ENCODE measurements at places on chromosomes 7 and 10.

DNA sequence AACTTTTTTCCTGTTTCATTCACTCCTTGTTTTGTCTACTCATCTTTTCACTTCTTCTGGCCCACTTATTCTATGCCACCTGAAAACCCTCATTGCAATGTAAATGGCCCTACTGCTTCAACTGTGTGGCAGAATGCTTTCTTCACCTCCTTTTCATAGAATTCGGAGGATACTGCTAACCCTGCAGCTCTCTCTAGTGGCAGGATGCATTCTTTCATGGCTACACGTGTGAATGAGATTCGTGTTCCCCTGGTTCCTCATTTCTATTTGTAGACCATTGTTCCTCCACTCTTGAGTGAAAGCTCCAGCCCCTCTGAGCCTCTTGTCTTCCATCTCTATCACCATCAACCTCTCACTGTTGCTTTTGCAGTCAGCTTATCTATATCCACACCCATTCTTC is 20.9 kb upstream of the CYP26C1 start:
- DNase-seq: no peak

DNA sequence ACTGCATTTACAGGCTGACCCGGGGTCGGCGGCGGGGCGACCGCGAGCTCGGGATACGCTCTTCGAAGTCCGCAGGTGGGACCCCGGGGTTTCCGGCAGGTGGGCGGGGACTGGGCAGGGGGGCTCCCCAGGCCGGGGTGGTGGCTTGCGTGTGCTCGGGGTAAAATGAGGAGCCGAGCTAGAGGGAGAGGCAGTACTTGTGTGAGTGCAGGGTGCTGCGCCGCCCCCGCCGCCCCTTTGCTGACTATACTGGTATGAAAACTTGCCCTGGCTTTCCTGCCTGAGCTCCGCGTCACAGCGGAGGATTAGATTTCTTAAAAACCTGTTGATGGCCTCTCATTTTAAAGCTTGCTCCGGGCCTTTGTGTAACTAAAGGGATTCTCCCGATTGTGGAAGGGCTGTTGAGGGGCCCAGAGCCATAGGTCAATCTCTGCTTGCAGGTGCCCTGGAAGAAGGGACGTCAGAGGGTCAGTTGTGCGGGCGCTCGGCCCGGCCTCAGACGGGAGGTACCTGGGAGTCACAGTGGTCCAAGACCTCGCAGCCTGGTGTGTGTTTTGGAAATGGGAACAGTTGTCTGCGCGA is 488 bp downstream of the ARMC10 start:
- DNase-seq: no peak

DNA sequence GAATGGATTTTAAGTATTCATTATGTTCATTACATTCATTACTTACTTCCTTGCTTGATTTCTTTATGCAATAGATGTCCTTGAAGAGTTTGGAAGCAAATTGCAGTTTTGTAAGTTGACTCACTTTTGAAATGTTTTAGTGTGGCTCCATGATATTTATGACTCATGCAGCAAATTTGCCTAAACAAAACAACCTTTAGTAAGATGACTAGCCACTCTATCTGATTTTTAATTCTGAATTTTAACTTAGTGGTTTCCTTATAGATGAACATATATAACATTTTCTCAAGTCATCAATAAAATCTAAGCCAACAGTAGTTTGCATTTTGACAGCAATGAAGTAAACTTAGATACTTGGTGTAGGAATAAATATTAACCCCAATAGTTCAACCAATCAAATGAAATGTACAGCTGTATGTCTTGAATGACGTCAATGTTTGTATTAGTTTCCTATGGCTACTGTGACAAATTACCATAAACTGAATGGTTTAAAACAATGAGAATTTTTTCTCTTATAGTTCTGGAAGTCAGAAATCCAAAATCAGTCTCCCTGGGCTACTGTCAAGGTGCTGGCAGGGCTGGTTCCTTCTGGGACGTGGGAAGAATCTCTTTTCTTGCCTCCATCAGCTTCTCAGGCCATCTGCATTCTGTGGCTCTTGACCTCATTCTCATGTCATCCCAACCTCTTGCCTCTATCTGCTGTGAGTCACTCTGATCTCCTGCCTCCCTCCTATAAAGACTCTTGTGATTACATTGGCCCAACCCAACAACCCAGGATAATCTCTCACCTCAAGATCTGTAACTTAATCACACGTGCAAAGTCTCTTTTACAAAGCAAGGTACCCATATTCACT is 73.4 kb downstream of the AHR start:
- DNase-seq: no peak

- DNase-seq: no peak
Measured at GRCh38 chr7:118057404-118057803, 126.6 kb upstream of the LSM8 start.

DNA sequence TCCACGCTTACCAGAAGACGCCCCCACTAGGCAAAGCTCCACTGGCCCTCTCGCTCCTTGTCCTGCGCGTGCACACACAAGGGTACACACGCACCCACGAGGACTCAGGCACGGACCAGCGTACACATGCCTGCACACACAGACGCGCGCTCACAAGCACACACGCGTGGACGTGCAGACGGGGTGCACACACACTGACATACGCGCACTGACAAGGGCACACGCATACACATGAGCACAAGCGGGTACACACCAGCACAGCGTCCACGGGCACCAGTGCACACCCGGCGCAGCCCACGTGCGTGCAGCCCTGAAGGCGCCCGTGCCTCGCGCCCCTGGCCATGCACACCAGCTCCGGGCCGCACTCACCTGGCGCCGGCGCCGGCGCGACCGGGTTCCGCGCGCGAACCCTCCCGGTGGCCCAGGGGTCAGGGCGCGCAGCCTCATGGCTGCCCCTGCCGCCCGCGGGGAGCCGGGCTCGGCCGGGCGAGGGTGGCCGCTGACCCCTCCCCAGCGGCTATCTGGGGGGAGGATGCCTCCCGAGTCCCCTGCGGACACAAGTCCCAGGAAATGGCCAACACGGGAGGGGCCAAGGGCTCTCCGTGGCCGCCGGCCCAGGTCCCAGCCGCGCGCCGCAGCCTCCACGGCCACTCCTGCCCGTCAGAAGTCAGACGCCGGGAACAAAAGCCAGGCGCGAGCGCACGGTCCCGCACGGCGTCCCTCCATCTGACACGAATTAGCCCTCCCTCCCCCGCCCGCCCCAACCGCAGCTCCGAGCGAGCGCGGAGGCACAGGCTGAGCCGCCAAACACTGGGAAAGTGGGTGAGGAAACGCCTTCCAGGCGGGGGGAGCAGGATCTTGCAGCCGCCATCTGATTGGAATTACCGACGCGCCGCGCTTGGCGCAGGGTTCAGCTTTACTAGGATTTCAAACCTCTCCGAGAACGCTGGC is 45.0 kb downstream of the TNS3 start:
- no peak for DNase-seq

- no peak for DNase-seq
Measured at GRCh38 chr10:17064435-17064834, 65.2 kb downstream of the CUBN start.

DNA sequence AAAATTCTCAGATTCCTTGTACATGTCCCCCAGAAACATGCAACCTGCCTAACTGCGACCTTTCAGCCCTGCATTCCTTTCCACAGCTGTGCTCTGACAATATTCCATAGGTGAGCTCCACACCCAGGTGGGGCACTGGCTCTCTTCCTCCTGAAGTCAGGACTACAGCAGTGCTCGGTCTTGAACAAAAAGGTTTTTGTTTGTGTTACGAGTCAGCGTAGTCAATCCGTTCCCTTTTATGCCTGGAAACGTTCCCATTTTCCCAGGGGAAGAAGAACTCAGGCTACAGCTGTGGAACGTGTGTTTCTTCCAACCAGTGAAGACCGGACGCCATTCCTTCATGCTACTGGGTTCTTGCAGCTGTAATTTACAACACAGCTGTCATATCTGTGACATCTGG is 52.4 kb upstream of the PFKP start:
- DNase-seq: no peak

DNA sequence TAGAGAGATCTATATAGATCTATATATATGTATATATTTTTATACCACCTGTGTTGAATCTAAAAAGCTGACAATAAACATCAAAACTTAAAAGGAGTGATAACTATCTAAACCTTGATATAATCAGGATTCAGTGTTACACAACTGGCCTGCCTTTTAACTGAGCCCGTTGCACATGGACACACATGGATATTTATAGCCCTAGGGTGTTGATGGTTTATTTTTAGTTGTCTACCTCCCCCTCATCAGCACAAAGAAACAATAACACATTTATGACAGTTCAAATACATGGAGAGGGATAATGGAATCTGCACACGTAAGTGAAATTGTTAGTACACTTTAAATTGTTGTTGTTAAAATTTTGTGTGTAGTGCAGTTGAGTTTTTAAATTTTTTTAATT is 336.9 kb downstream of the ZNF248 start:
- DNase-seq: no peak

DNA sequence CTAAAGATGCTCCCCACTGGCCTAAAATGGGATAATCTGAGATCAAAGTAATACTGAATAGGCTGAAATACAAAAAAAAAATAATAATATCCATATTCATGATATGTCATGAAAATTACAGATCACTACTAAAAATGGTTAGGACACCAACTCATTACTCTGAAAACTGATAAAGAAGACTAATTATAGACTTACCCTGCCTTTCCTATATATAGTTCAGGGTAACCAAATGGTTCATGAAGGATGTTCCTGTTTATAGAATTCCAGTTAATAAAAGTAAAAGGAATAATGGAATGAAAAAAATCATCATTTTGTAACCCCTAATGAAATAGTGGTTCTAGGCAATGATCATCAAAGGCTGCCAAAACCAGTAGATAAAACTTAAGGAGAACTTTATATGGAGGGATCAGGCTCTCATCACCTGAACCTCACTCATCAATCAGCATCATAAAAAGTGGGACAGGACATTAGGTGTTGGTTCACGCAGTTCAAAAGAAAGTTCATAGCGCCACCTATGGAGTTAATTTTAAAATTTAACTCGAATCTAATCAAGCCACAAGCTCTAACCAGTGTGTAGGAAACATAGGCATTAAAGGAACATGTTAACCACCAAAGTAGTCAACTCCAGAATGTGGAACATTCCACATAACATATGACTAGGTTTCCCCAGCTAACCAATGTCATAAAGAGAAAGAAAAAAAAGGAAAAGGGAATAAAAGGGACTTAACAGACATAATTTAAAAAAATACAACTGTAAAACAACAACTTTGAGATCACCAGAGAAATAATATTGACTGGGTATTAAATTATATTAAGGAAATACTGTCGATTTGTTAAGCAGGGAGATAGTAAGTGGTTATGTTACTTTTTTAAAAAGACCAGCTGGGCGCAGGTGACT is 35.7 kb downstream of the P4HA1 start:
- DNase-seq: no peak

DNA sequence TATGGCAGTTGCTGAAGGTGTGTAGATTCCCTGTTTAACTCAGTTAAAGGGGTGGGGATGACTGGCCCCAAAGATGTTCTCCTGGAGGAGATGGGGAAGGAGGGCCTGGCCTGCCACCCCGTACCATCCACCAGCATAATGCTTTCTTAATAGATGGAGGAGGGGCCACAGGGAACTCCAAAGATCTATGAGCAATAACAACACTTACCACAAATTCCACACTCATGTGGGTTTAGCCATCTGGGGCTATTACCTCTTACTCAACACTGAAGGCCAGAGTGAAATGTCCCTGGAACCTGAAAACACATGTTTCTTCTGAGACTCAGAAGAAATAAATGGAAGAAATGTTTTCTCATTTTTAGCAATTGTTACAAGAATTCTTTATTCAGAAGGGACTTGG is 259.0 kb downstream of the CXCL12 start:
- DNase-seq: no peak

GRCh38 chr7:132709971-132710567 is 133.8 kb upstream of the PLXNA4 start:
- DNase-seq: no peak

DNA sequence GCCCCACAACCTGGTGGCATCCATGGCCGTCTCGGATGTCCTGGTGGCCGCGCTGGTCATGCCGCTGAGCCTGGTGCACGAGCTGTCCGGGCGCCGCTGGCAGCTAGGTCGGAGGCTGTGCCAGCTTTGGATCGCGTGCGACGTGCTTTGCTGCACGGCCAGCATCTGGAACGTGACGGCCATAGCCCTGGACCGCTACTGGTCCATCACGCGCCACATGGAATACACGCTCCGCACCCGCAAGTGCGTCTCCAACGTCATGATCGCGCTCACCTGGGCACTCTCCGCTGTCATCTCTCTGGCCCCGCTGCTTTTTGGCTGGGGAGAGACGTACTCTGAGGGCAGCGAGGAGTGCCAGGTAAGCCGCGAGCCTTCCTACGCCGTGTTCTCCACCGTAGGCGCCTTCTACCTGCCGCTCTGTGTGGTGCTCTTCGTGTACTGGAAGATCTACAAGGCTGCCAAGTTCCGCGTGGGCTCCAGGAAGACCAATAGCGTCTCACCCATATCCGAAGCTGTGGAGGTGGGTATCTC is 1.1 kb downstream of the HTR5A start:
- DNase-seq: no peak

GRCh38 chr7:99943641-99944496 is 14.4 kb upstream of the GJC3 start:
- peak; percentile 10 for DNase-seq

DNA sequence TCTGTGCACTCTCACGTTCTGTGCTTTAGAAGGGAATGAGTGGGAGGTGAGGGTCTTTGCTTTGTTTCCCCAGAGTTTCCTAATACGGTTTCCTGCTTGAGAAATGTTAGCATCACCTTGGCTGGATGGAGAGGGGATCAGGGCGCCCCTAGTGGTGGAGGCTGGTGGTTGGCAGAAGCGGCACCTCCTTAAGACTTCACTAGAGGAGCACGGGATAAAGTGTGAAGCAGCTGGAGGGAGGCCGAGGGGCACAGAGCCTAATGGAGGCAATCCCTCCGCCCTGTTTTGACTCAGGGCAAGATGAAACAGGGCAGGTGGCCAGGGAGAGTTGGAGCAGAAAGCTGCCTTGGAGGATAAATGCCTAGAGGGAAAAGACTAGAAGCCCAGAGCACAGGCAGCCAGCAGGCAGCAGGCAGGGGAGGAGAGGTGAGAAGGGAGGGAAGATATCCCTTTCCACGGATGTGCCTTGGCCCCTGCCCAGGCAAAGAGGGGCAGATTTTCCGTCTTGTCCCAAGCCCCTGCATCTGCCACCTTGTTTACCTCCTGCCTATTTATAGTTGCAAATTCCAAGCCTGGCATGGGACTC is 56.0 kb upstream of the BTRC start:
- DNase-seq: peak; percentile 59

DNA sequence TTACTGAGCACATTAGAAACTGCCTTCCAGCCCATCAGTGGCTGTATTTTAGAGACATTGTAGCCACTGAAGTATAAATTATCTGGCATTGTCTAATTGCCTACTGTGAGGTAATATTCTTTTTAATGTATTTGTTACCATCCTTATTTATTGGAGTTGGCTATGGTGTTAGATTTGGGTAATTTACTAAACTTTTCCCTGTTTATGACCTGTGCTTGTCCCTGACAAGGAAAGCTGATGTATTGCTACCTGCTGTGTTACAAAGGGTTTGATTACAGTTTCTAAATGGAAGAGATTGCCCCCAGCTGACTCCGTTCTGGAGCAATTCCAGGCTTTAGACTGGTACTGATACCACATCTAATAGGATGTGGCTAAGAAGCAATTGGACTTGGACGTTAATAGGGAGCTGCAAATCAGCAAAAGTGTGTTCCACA is 12.3 kb upstream of the ASCC1 start:
- DNase-seq: no peak

- DNase-seq: no peak
Measured at GRCh38 chr7:97499204-97499603, 232.7 kb upstream of the TAC1 start.

Data from natural killer cell (primary cell).